ENCODE measurements at places on chromosomes 2 and 18. TPM values are rescaled to one million over a fixed set of nuclear protein-coding genes. Genes with fewer than 3 reads are reported as not detected.

GRCh38 chr2:189218236-189218635 lies 38.7 kb upstream of the COL5A2 start:
- no peak for DNase-seq

Gene UGT1A4
- not detected for total RNA-seq

- DNase-seq = no peak
These were observed 11.8 kb downstream of the RAB11FIP5 start for GRCh38 chr2:73100956-73101355.

DNA sequence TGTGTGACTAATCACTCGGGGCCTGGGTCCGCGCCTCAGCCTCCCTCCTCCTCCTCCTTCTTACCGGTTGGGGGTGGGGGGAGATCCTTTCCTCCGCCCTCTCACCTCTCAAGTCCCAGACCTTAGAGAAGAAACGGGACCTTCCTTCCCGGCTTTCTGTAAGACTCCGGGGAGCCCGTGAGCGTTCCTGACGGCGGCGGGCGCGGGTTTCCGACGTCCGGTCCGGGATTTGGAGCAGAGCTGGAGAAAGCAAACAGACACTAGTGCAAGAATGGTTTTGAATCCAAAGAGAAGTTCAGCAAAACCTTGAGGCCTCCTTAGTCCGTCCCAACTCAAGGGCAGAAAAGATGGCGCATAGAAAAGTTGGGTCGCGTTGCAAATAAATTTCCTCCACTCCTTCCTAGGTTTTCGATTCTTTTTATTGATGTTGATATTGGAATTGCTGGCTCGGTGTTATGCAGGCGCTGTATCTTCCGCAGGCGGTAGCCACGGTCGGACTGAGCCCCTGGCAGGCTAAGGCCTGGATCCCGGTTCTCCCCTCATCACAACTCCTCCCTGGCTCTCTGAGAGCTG lies 2.0 kb downstream of the DLX1 start:
- DNase-seq = no peak

GRCh38 chr2:19855542-19856431 lies 46.0 kb downstream of the TTC32 start:
- DNase-seq = no peak

GRCh38 chr2:215003001-215003400 lies 135.4 kb downstream of the ABCA12 start:
- DNase-seq = no peak

DNA sequence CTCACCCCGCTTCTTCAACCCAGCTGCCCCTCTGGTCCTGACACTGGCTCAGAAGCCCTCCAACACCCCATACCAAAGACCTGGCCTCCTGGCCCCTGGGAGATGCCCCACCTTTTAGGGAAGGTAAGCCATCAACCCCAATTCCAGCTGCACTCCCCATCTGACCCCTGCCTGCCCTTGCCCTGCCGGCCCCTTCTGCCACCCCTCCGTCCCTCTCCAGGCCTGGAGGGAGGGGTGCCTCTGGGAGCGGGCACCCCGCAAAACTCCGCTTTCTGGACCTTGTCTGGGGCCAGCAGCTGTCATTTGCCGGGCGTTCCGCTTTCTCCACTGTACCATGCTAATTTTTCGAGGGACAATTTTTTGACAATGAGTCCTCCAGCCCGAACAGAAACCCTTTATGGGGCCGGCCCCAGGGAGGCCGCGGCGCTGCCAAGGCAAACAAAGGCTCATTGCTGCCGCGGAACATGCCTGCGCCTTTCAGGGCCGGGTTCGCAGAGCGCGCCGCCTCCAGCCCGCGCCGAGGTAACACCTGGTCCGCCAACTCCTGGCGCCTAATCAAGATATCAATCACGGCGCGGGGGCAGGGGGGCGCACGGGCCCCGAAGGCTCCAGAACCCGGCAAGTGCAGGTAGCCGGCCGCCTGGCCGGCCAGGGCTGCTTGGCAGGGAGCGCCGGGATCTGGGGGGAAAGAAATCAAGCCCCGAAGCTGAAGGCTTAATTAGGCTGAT lies 96.0 kb downstream of the INHBB start:
- peak; percentile 64 for DNase-seq
